ENCODE measurements at places on chromosomes 4 and X. TPM values are rescaled to one million over a fixed set of nuclear protein-coding genes. Genes with fewer than 3 reads are reported as not detected.

Gene ADAMTS3
- 4.2 TPM for total RNA-seq

DNA sequence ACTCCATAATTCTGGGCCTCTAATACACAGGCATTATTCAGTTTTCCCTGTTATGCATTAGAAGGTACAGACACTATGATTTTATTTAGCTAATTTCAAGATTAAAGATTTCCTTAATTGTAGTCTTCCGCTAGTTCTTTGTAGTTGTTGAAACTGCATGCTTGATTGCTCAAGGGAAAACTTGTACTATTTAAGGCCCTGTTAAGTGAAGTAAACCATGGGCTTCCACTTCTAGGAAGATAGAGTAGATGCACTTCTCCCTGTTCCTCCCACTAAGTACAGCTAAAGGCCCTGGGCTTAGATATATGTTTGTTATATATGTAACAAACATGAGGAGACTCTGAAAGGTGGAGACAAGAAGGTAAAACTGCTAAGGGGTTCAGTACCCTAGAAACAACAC, 215.8 kb upstream of the LEF1 start:
- no peaks in the 10 kb centered on the region for H3K36me3 ChIP-seq
- H3K4me3 ChIP-seq, result no peak overlapping the region
- no peak overlapping the region for H3K27ac ChIP-seq
- no peaks in the 10 kb centered on the region for H3K27me3 ChIP-seq
- no peak for DNase-seq

- peaks cover 4% of the 10 kb centered on the region for H3K4me1 ChIP-seq
- no peaks in the 10 kb centered on the region for H3K27me3 ChIP-seq
- no peak for DNase-seq
- H3K27ac ChIP-seq, result no peak overlapping the region
- no peak overlapping the region for H3K4me3 ChIP-seq
These were observed 4.3 kb upstream of the RAPGEF2 start for GRCh38 chr4:159098482-159099127.

GRCh38 chr4:188956566-188956965, 817.3 kb downstream of the TRIML1 start:
- H3K4me1 ChIP-seq, result no peaks in the 10 kb centered on the region
- H3K27me3 ChIP-seq, result no peaks in the 10 kb centered on the region
- no peak overlapping the region for H3K27ac ChIP-seq
- no peak for DNase-seq
- no peaks in the 10 kb centered on the region for H3K36me3 ChIP-seq
- no peak overlapping the region for H3K4me3 ChIP-seq

DNA sequence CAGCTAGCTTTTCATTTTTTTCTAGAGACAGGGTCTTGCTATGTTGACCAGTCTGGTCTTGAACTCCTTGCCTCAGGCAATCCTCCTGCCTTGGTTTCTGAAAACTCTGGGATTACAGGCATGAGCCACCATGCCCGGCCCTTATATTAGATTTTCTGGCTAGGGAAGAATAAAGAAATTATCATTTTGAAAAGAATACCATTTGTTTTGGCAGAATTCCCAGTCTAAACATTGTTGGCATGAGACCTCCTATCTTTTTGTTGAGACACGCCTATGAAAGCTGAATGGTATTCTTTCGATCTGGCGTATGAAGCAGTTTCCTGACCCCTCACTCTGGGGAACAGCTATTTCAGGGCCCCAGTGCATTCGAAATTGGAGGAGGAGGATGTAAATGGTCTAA, 107.0 kb downstream of the REPS2 start:
- no peaks in the 10 kb centered on the region for H3K36me3 ChIP-seq
- DNase-seq, result no peak
- H3K4me3 ChIP-seq, result no peak overlapping the region

Gene NR3C2
- 2.5 TPM for total RNA-seq

DNA sequence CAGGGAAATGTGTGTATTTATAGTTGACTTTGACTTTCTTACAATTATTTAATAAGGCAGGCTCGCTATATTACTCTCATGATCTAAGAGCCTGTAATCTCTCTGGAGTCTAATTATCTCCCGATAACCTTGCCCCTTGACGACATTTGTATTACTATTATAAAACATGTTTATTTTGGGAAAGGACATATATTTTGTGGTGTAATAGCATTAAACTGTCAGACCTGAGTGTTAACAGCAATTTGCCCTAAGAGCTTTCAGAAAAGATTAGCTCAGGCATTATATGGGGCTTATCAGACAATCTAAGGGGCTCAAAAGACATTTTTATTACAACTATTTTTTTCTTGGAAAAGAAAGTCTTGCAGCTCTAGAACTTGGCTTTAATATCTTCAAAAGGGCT, 427.9 kb upstream of the SLIT2 start:
- no peaks in the 10 kb centered on the region for H3K27me3 ChIP-seq
- H3K4me1 ChIP-seq, result no peaks in the 10 kb centered on the region
- no peak for DNase-seq
- H3K27ac ChIP-seq, result no peak overlapping the region

DNA sequence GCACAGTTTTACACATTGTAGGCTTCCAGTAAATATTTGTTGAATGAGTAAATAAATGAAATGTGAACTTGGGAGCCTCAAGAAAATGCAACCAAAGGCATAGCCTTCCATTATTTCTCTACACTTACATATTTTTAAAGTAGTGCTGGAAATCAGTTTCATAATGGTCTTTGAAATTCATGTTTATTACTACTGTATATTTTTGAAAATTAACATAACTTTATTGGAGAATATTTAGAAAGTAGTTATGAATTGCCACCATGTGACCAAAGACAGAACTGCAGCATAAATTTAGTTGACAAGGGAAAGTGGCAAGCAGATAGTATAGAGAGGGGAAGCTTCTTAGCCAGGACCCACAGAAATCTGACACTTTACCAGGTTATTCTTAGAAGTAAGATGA, 6.4 kb downstream of the TCEAL8 start:
- no peak overlapping the region for H3K4me3 ChIP-seq
- H3K4me1 ChIP-seq, result no peaks in the 10 kb centered on the region
- no peaks in the 10 kb centered on the region for H3K27me3 ChIP-seq
- H3K27ac ChIP-seq, result no peak overlapping the region
- DNase-seq, result peak; percentile 3

Gene RTL5
- 13.2 TPM for total RNA-seq

DNA sequence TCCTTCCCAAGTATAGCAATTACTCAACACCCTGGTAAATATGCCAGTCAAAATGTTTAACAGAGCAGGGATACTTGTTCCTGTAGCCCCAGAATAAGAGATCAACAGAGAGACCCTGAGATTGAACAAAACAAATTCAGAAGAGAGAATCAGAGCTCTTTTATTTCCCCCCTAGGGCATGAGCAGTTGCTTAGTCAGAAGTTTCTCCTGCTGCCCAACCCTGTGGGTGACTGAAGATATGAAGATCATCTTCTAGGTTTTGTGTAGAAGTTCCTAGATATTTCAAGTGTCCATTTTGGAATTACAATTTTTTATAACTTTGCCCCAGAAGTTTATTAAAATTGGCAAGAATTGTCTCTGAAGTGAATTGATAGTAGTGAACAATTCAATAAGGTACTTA, 59.1 kb upstream of the RXFP1 start:
- no peak overlapping the region for H3K4me3 ChIP-seq
- no peaks in the 10 kb centered on the region for H3K27me3 ChIP-seq
- DNase-seq, result no peak
- no peak overlapping the region for H3K27ac ChIP-seq

DNA sequence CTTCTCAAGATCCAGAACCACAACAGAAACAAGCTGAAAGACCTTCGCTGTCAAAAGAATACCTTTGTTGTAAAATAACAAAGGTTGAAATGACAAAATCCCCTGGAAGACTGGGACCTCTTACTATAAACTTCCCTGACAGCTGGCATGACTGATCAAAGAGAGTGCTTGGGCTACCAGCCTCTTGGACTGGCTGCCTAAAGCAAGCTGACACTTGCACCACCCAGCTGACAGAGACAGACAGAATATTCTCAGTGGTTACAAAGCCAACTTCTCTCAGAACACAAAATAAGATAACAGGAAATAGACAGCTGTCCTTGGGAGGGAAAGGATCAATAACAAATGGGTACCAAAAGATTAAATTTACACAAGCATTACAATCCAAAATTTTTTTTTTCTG, 241.7 kb upstream of the SPOCK3 start:
- H3K27ac ChIP-seq, result no peak overlapping the region
- DNase-seq, result no peak
- no peaks in the 10 kb centered on the region for H3K36me3 ChIP-seq
- no peaks in the 10 kb centered on the region for H3K27me3 ChIP-seq
- no peaks in the 10 kb centered on the region for H3K4me1 ChIP-seq

DNA sequence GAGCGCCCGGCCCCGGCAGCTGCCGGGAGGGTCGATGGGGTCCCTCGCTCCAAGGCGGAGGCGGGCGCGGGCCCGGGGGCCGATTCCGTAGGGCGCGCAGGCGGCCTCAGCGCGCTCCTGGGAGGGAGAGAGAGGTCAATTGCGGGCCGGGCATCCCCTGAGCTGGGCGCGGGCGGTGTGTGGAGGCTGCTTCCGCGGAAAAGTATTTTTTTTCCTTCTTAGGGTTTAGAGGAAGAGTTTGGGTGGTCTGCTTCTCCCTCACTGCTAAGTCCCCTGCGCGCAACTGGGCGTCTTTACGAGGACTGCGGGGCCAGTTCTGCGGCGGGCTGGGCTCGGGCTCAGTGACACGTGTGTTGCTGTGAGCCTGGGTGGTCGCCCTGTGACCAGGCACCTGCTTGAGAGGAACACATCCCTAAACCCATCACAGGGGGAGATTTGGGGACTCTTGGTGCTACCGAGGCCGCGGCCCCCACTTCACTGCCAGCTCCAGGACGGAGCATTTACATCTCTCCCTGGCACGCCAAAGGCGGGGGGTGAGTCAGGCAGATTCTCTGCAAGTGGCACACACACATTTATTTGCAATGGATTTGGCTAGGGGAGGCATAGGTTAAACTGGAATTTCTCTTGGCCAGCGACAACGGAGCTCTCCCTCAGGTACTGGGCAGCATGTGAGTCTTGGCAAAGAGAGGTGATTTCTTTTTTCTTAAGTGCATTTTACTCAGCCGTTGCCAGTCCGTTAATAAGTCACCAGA, 151.2 kb upstream of the SLC4A4 start:
- H3K36me3 ChIP-seq, result no peaks in the 10 kb centered on the region
- no peaks in the 10 kb centered on the region for H3K27me3 ChIP-seq
- peak; percentile 51 for DNase-seq
- peak overlapping the region; percentile 73 for H3K27ac ChIP-seq
- peaks cover 15% of the 10 kb centered on the region for H3K4me1 ChIP-seq

- no peaks in the 10 kb centered on the region for H3K36me3 ChIP-seq
- H3K4me3 ChIP-seq, result no peak overlapping the region
- no peaks in the 10 kb centered on the region for H3K4me1 ChIP-seq
- no peaks in the 10 kb centered on the region for H3K27me3 ChIP-seq
- DNase-seq, result no peak
These were observed 8.2 kb upstream of the CD99L2 start for GRCh38 chrX:150906694-150907093.

Gene CT45A5
- total RNA-seq, result not detected

DNA sequence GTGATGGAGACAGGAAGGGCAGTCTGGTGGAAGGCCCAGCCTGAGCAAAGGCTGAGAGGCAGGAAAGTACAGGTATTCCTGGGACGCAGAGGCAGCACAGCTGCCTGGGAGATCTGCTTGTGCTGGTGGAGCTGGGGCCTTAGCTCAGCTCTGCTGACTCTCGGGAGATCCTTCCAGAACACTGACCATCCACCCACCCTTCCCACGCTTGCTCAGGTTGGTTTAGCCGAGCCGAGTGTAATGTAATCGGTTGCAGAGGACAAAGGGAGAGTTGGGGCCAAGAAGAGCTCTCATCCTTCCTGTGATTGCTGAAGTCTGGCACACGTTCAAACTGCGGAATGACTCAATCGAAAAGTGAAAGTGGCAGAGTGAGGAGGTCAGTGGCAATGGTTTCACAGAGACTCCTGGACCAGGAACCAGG, 43.1 kb upstream of the GPR78 start:
- H3K36me3 ChIP-seq, result no peaks in the 10 kb centered on the region
- peak; percentile 79 for DNase-seq
- no peak overlapping the region for H3K4me3 ChIP-seq
- no peaks in the 10 kb centered on the region for H3K27me3 ChIP-seq

Gene CYTL1
- total RNA-seq, result 9.6 TPM

- H3K27ac ChIP-seq, result no peak overlapping the region
- peaks cover 7% of the 10 kb centered on the region for H3K4me1 ChIP-seq
- peak; percentile 45 for DNase-seq
- H3K36me3 ChIP-seq, result no peaks in the 10 kb centered on the region
These were observed 3.6 kb upstream of the EIF4E start for GRCh38 chr4:98932539-98932938.

GRCh38 chr4:148240241-148240640, 202.0 kb downstream of the NR3C2 start:
- H3K36me3 ChIP-seq, result no peaks in the 10 kb centered on the region
- no peaks in the 10 kb centered on the region for H3K27me3 ChIP-seq
- no peaks in the 10 kb centered on the region for H3K4me1 ChIP-seq
- H3K4me3 ChIP-seq, result no peak overlapping the region
- H3K27ac ChIP-seq, result no peak overlapping the region

GRCh38 chr4:42398171-42398870, 1.0 kb downstream of the SHISA3 start:
- peak overlapping the region; percentile 53 for H3K4me3 ChIP-seq
- no peak overlapping the region for H3K27ac ChIP-seq
- H3K36me3 ChIP-seq, result no peaks in the 10 kb centered on the region

- no peak overlapping the region for H3K4me3 ChIP-seq
- no peaks in the 10 kb centered on the region for H3K36me3 ChIP-seq
- DNase-seq, result no peak
- H3K27me3 ChIP-seq, result no peaks in the 10 kb centered on the region
- H3K27ac ChIP-seq, result no peak overlapping the region
These were observed 92.5 kb upstream of the PAGE3 start for GRCh38 chrX:55357236-55357635.

GRCh38 chr4:142960867-142961644, 115.0 kb upstream of the INPP4B start:
- no peaks in the 10 kb centered on the region for H3K36me3 ChIP-seq
- no peak for DNase-seq
- no peaks in the 10 kb centered on the region for H3K27me3 ChIP-seq
- H3K4me1 ChIP-seq, result no peaks in the 10 kb centered on the region
- H3K27ac ChIP-seq, result no peak overlapping the region

DNA sequence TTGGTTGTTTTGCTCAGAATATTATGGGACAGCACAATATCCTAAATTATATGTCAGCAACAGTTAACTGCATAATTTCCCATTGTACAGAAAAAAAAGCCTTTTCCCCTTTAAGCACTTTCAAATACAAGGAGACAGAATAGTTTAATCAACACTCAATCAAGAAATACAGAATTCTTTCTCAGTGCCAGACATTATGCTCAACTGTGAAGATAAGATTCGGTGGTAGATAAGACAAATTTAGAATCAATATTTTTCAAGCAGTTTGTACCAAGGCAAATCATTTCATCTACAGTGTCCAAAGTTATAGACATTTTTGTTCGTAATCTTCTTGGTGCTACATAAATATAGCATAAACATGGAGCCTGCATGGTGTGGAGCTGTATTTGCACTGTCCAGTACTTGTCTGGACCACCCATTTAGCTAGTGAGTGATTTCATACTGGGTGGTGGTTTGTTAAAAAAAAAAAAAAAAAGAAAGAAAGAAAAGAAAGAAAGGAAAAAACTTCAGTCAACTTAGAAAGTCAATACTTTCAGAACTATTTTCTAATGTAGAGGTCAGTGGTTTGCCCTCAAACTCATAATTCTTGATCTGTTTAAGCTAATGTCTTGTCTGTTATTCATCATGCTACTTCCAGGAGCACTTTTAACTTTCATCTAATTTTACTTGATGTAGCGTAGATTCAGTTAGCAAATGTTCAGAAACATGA, 522.9 kb downstream of the FAT4 start:
- no peaks in the 10 kb centered on the region for H3K4me1 ChIP-seq
- no peak overlapping the region for H3K27ac ChIP-seq
- H3K27me3 ChIP-seq, result no peaks in the 10 kb centered on the region

Gene TRIM75
- not detected for total RNA-seq

- no peak overlapping the region for H3K27ac ChIP-seq
- H3K4me3 ChIP-seq, result no peak overlapping the region
- no peaks in the 10 kb centered on the region for H3K36me3 ChIP-seq
- no peak for DNase-seq
These were observed 80.2 kb upstream of the PLAC1 start for GRCh38 chrX:134738445-134738844.
